ENCODE measurements at places on chromosomes 11 and 22.

DNA sequence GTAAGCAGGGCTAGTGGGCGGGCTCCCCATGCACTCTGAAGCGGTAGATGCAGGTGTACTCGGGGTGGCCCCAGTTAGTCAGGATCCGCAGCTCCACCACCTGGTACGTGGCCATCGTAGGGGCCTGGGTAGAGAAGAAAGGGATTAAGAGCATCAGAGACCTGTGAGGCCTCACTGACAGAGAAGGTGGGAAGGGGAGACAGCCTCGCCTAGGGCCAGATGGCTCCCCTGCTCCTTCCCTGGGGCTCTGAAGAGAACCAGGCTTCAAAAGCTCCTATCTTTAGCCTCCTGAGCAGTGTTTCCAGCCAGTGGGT, 19.6 kb downstream of the SUN2 start:
- no peak for DNase-seq

DNA sequence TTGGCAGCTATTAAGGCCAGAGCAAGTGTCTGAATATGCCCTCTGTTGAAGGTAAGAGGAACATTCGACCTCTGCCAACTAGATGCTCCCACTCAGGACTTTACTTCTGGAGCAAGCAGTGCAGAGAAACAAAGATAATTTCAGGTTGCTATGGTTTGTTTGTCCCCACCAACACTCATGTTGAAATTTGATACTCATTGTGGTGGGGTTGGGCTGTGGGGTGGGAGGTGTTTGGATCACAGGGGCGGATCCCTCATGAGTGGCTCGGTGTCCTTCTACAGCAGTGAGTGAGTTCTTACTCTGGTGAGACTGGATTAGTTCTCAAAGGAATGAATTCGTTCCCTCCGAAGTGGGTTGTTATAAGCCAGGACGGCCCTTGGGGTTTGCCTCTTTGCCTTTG, 12.0 kb downstream of the OR8A1 start:
- peak; percentile 39 for DNase-seq

DNA sequence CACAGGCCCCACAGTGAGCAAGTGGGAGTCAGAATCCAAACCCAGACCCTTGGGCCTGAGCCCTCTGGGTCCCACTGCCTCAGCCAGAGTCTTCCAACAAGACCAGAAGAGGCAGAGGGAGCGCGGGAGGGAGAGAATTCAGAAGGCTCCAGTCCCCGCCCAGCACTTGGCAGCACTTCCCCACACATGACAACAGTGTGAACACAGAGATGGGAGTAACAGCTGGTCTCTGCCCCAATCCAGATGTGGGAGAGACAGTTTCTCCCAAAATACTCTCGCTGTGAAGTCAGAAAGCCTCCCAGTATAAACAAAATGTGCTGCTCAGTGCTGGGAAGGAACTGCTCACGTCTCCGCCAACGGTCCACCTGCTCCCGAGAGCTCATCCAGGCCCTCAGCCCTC, 219.9 kb downstream of the MN1 start:
- DNase-seq = no peak

DNA sequence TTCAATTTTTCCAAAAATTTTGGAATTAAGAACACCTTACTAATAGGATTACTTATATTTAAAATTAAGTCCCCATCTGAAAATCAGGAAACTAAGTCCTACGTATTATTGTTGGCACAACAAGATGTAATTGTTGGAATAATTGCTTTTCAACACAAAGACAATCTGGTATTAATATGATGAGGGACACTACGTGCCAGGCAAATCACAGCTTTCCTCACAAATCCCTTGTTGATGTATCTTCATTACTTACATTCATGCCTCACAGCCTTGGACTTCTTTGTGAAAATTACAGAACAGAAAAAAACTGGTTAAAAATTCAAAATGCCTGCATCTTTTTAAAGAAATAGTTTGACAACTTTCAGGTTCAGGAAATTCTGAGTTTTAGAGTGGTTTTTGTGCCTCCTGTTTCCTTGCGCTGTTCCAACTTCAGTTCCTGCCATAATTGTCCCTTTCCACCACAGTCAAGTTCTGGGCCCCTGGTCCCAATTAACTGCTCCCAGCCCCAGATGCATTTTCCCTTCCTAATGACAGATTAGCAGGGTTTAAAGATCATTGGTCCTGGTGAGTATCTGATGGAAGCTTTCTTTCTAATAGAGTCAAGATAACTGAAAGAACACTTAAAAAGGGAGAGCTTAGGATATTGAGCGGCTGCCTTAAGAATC, 23.3 kb upstream of the CCDC34 start:
- DNase-seq = no peak

DNA sequence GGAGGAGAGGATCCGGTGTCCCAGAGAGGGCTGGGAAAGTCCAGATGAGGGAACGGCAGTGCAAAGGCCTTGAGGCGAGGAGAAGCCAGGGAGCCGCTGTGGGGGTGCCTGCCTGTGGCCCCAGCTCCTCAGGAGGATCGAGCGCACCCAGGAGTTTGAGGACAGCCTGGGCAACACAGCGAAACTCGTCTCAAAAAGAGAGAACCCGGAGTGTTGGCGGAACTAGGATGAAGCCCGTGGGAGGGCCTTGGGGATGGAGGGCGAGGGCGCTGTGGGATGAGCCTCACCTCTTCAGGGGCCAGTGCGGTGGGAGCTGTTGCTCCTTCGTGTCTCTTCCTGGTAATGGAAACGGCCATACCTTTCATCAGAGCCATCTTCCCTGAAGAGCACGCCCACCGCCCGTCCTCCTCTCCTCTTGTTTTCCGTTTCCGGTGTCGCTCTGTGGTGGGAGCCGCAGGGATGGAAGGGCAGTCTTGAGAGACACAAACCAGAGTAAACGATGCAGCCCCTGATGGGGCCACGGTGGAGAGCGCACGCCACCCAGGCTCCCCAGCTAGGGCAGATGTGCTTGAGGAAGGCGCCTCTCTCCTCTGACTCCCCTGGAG, 15.7 kb downstream of the TRMU start:
- DNase-seq = no peak

GRCh38 chr22:50587407-50587806, 4.8 kb upstream of the CHKB start:
- DNase-seq = no peak

DNA sequence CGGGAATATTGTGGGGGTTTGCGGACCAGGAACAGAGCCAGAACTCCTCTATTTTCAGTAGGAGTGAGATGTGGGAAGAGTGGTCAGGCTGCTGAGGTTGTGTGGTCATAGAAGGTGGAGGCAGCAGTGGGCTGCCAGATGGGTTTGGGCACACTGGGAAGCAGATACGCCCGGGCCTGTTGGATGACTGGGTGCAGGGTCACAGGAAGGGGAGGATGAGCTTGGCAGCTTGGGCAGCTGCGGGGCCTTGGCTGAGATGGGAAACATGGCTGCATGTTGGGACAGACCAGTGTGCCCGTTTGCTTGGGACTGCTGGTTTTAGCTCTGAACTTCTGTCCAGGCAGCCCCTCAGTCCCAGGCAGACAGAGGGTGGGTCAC, 11.4 kb downstream of the SHANK3 start:
- DNase-seq = no peak

DNA sequence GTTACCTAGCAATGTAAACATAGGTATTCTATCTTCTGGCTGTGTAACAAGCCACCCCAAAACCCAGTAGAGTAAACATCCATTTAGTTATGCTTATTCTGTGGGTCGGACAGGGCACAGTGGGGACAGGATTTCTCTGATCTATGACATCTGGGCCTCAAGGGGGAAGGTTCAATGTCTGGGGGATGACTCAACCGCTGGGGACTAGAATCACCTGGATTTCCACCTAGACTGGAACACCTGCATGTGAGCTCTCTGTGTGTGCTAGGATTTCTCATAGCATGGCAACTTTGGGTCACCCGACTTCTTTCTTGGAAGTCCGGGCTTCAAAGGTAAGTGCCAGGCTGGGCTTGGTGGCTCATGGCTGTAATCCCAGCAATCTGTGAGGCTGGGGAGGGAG, 36.5 kb upstream of the MICAL2 start:
- DNase-seq = no peak

DNA sequence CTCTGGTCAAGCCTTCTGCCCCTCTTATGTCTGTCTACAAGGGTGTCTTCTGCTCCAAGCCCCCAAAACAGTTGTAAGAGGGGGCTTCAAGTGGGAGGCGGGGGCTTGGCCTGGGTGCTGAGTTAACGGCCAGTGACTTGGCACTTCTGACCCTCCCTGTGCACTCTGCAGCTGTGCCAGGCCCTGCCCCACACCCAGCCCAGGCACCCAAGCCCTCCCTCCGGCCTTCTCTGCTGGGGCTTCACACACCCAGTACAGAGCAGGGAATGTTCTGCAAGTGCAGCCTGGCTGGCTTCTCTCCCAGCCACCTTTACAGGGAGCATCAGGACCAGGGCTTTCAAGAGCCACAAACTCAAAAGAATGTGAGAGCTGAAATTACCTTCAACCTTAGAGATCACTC, 3.8 kb downstream of the TMEM121B start:
- no peak for DNase-seq

- DNase-seq = no peak
Observed at GRCh38 chr11:2694495-2694894, 5.3 kb downstream of the KCNQ1OT1 start.

- DNase-seq = no peak
Observed at GRCh38 chr22:35352214-35353111, 28.4 kb upstream of the HMOX1 start.

DNA sequence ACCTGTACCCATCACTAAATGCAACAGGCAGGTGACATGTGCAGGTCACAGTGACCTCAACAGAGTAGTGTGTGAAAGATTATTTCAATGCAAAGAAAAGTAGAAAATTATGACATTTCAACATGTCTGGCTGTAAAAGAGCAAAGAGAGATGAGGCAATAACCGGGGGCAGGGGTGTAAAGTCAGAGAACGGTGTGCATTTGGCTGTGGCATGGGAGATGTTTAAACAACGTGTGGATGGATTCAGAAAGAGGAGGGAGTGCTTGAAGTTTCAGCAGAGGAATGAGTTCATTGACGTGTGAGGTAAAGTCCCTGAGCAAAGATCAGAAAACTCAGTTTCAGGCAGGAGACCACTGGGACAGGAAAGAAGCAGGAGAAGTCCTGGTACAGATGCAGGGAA, 229.7 kb downstream of the BUD13 start:
- no peak for DNase-seq

GRCh38 chr11:112057170-112057569, 16.6 kb downstream of the PIH1D2 start:
- DNase-seq = no peak

- DNase-seq = no peak
Observed at GRCh38 chr11:60932605-60933356, 8.5 kb downstream of the TMEM132A start.

- DNase-seq = no peak
Observed at GRCh38 chr11:113693030-113693429, 13.1 kb downstream of the TMPRSS5 start.

- DNase-seq = no peak
Observed at GRCh38 chr22:19289475-19290161, 1.9 kb downstream of the CLTCL1 start.

GRCh38 chr11:29260939-29261705, 755.7 kb downstream of the KCNA4 start:
- no peak for DNase-seq

- DNase-seq = no peak
Observed at GRCh38 chr11:76266286-76267100, 60.2 kb upstream of the WNT11 start.

- DNase-seq = no peak
Observed at GRCh38 chr11:1831338-1832210, 3.2 kb upstream of the SYT8 start.

DNA sequence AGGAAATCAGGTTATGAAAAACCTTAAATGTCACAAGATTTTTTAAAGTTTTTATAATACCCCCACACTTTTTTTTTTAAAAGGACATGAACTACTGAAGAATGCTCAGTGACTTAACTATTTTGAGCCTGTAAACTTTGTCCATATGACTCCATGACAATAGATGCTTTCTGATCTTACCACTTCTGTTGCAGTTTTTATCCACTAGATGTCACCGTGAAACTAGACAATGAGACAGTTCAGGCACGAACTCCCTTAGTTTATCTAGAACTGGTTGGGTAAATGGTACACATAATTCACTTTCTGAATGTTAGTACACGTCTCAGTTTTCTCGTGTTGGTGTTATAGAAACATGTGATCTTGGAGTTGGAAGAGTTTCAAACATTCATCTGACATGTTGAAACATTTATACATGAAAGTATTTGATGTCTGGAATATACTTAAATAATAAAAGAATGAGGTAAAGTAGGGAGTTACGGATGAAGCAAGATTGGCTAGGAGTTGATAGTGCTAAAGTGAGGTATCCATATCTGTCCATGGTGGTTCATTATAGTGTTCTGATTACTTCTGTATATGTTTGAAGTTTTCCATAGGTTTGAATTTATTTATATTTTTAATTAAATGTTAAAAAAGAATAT, 8.1 kb downstream of the CCDC15 start:
- DNase-seq = peak; percentile 88

DNA sequence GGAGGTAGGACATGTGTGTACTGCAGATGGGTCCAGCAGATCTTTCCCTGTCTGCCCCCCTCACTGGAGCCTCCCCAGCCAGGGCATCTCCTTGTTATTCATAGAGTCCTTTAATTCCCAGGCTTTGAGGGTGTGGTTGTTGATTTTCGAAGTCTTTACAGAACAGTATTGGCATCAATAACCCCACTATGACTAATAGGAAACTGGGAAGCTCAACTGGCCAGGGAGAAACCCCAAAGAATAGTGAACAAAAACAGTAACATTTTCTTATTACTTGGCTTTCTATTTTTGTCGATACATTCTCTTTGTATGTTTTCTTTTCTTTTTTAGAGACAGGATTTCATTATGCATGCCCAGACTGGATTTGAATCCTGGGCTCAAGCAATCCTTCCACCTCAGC, 57.9 kb downstream of the NF2 start:
- no peak for DNase-seq

GRCh38 chr11:84543367-84544159, 1083.6 kb downstream of the DLG2 start:
- DNase-seq = peak; percentile 31

DNA sequence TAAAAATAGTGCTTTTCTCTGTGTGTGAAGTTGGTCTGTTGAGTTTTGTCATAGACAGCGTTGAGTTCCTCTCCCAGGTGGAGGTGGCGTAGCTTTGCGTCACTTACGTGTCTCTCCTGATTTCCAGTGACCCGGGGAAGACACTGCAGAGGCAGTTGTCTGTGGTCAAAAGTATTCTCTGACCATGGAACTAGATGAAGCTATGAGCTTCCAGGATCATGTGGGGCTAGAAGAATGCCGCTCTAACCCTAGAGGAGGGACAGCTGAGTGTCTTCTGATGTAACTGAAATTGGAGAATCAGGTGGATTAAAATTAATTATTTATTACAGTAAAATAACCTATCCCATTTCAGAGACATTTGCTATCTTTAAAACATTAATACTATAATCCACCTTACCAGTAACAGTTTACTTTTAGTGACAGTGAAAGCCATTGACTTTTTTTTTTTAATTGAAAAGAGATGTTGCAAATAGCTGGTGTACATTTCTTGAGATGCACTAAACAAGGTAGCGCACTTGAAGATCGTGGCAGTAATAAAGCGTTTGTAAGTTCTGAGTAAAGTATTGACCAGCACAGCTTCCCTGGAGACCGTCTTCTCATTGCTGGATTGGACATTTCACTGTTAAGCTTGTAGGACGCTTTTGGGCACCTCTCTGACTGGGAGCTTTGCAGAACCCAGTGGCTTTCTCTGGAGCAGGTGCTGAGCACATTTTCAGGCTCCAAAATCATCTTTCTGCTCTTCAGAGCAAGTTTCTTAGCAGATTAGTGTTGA, 9.7 kb downstream of the CAT start:
- DNase-seq = no peak

- DNase-seq = peak; percentile 54
Observed at GRCh38 chr11:131694526-131695424, 324.4 kb downstream of the NTM start.

Data from NCI-H1417 (cell line).